Anterior cingulate cortex (tissue), 58 donors: ENCODE measurements at places on chromosomes 11 and 22.

DNA sequence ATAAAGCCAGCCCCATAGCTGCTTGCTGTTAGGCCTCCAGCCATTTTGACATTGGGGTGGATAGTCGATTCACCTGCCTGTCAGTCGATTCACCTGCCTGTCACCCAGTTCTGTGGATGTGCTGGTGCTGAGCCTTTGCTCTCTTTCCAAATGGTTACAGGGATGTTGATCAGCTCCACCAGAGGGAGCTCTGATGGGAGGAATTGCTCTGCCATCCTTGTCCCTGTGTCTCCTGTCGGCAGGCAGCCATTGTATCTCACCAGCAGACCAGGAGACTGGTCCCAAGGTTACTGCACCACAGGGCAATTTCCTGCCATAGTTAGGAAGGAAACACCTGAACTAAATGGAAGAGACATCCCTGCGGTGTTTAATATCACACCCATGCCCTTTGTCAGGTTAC, 6.1 kb downstream of the MPEG1 start:
- DNase-seq: no peak

GRCh38 chr11:76607431-76607830, 63.1 kb downstream of the LRRC32 start:
- no peak for DNase-seq

- no peak for DNase-seq
These were observed 6.0 kb upstream of the CARD10 start for GRCh38 chr22:37525073-37525745.

DNA sequence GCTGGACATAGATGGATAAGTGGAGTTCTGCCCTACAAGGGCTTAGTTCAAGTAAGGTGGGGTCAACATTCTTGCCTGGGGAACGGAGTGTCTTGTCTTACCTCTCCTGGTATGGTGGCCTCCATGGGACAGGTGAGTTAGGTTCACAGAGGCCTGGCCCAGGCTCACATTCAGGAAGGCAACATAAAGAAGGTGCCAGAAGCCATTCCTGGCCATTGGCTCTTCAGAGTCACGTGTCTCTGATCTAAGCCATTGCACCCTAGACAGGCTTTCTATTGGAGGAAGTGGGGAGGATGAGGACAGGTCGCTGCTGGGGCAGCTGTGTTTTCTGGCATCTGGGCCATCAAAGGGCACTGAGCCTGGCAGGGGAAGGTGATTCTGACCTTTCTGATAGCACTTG, 14.8 kb downstream of the LMO2 start:
- DNase-seq: no peak
